CD14-positive monocyte (primary cell): ENCODE measurements at places on chromosomes 3 and 15.

DNA sequence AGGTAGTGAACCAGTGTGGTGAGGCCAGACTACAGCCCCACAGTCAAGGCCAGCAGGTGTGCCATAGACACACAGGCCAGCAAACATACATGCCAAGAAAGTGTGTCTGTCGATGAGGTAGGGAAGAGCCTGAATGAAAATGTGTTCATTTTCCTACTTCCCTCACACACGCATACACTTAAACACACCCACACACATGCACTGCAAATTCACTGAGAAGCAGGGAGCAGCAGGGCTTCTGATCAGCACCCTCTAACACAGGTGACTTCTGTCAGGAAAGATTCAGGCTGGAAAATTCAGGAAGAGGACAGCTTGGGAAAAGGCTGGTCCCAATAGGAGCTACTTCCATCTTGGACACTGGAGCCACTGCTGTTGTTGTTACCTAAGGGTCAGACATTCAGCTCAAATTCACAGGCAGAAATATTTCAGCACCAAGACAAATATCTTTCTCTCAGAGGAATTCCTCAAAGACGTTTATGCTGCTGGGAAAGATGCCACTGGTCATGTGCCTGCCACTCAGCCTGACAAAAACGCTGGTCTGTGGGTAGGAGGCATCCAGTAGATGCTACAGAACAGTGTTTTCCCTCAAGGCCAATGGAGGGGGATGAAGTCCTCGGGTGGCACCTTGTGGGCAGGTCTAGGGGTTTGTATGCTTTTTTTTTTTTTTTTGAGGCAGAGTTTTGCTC, 40.9 kb upstream of the LARS2 start:
- no peak for DNase-seq

DNA sequence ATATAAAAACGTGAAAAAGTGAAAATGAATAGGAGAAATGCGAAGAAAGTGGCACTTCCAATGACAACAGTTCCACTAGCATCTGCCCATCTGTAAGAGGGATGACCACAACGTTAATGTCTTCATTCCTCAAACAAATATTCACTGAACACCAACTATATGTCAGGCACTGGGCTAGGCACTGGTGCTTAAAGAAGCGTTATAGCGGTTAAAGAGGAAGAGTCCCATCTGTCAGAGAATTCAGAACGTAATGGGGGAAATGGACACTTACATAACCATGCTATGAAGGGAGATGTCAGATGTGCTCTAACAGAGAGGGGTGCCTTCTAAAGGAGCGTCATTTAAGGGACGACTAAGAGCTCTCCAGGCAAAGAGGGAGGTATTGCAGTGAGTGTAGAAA, 8.2 kb downstream of the RUBCN start:
- DNase-seq = no peak

- DNase-seq = no peak
These were observed 327.2 kb upstream of the CDIN1 start for GRCh38 chr15:36252146-36252711.

DNA sequence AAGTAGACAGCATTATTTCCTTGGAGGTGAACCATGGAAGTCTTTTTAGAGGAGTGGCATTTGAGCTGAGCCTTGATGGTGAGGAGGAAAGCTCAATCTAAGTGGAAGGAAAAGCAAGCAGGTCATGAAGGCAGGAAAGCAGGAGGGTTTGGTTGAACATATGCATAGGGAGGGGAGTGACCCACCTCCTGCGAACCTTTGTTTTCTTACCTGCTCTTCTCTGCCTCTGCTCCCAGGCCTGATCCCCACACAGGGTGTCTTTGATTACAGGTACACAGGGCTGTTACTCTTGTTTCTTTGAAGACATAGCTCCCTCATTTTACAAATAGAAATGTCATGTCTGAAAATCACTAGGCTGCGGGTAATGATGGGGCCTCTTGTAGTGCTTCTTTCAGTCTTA, 248.1 kb upstream of the TPRG1 start:
- no peak for DNase-seq

- no peak for DNase-seq
These were observed 71.0 kb downstream of the FOXP1 start for GRCh38 chr3:71512544-71512943.

- DNase-seq = no peak
These were observed 78.2 kb upstream of the RASGRP1 start for GRCh38 chr15:38642689-38643270.

GRCh38 chr3:23567917-23568316, 237.8 kb upstream of the UBE2E1 start:
- DNase-seq = no peak

GRCh38 chr3:147544290-147544689, 135.1 kb downstream of the ZIC1 start:
- DNase-seq = no peak

DNA sequence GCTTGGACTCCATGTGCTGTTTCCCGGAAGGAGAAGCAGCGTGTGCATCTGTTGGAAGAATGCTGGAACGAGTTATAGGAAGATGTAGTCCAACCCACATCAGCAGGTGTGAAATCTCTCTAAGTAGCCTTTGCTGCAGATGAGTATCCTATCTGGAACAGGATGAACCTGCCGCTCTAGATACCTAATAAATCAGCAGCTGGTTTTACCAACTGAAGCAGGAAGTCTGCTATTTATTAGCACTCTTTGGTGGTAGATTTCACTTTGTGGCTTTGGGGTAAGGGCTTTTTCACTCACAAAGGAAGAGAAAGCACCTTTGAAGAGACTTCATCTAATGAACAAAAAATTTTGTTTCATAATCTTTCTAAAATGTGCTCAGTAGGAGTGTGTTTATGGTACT, 66.4 kb downstream of the DCUN1D1 start:
- DNase-seq = no peak

- DNase-seq = no peak
These were observed 11.6 kb downstream of the THBS1 start for GRCh38 chr15:39592500-39592899.

- no peak for DNase-seq
These were observed 17.5 kb downstream of the SENP8 start for GRCh38 chr15:72135719-72136118.

DNA sequence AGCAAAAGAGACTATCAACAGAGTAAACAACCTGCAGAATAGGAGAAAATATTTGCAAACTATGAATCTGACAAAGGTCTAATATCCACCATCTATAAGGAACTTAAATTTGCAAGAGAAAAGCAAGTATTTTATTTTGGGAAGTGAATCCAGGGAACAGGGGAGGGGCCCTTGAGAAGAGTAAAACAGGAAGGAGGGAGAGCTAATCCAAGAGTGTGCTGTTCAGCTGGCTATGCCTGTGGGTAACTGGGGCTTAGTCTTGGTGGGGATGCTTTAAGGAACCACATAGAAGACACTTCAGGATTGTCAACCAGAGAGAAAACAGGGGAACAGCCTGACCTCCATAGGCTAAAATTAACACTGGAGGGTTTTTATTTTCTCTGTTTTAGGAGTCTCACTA, 3.9 kb upstream of the HHLA2 start:
- DNase-seq = peak; percentile 34

- DNase-seq = no peak
These were observed 138.6 kb downstream of the TBL1XR1 start for GRCh38 chr3:177058648-177059047.

DNA sequence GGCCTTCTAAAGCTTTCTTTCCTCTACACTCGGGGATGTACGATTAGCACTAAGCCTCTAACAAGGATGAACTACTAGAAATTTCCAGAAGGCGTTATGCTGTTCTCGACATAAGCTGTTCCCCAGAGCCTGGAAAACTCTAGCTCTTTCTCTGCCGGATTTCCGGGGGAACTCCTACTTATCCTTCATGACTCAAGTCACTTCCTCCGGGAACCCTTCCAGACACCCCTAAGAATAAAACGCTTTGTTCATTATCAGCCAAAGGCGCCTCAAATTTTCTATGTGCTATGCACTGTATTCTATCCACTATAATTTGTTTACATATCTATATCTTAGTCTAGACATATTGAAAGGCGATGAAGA, 455 bp upstream of the SNAP23 start:
- DNase-seq = no peak

DNA sequence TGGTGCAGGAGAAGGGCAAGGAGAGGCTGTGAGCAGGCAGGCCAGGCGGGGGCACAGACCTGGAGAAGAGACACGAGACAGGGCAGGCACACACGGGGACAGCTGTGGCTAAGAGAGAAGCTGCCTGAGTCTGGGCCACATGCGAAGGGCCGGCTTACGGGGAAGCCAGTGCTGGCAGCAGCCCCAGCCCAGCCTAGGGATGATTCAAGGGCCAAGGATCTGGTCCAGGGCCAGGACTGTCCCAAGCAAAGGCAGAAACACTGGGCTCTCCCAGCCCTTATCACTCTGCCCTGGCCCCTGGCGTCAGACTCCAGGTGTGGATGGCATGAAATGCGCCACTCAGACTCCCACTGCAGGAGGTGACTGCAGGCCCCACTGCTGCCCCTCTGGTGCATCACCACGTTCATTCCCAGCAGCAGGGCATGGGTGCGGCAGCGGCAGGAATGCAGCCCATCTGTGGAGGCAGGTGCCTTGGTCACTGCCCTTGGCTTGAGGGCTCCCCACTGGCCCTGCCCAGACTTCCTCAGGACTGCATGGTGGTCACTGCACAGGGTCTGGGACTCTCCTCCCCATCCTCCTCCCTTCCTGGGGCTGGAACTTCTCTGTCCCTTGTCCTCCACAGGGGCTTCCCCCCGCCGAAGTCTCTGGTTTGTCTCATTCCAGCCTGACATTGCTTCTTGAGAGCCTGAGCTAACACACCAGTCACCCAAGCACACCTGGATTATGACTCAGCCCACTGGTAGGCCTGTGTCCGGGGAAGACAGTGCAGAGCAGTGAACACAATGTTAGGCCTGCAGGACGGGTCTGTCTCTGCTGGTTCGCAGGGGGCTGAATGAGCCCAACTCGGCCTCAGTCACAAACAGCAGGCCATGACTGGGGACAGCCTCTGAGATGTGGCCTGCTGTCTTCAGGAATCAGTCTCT, 69.3 kb downstream of the TBC1D2B start:
- no peak for DNase-seq

GRCh38 chr3:86990734-86991481, at the start of gene VGLL3:
TSS of gene VGLL3 (minus strand) at chr3:86991149. CDS start at chr3:86990743, 406 bp downstream.
- DNase-seq = no peak

GRCh38 chr3:60399861-60400845, 851.1 kb downstream of the FHIT start:
- DNase-seq = no peak

DNA sequence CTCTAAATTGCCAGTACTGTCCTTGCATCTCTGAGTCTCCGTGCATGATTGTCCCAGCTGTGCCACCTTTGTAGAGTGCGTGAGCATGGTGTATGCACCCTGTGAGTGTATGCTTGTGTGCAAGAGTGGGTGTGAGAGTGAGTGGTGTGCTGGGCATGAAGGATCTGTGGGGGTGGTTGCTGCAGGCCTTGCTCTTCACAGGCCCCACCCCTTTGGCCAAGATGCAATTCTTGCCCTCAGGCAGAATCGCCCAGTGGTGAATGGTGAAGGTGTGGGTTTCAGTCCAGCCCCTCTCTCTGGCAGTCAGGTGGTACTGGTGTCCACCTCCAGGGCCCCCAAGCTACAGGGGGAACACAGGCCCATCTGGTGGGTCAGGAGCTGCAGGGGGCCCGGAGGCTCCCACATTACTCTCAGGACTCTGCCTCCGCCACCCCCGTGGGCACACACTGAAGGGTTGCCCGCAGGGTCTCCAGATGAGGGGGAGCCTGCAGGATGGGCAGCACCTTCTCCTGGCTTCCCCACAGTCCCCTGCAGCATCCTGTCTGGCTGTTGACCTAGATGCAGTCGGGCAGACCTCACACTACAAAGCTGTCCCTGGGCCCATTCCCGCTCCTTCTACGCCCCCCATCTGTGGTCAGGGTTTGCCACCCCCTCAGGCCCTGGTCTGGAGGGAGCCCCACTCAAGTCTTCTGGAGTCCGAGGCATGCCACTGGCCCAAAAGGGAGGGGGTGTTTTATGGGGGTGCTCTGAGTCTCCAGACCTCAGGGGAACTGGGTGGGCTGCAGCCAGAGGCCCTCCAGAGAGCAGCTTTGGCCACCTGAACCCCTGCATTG, 8.3 kb upstream of the ROPN1B start:
- DNase-seq = no peak

GRCh38 chr3:32257042-32257441, 18.6 kb downstream of the CMTM8 start:
- DNase-seq = no peak

DNA sequence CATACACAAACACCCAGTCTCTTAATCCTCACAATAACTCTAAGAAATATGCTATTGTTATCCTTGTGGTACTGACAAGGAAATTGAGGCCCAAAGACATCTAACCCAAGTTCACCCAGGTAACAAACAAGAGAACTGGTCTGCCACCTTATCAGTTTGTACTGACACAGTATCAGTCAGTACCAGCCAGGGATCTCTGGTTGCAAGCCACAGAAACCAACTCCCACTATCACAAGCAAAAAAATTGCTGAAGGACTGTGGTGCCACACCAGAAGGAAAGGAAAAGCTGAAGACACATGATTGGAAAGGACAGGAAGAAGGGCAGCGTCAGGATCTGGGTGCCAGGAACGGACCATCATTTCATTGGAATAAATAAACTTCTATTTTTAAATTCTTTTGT, 63.8 kb upstream of the GLCE start:
- DNase-seq = no peak
